ENCODE measurements at places on chromosomes 5 and 9.

DNA sequence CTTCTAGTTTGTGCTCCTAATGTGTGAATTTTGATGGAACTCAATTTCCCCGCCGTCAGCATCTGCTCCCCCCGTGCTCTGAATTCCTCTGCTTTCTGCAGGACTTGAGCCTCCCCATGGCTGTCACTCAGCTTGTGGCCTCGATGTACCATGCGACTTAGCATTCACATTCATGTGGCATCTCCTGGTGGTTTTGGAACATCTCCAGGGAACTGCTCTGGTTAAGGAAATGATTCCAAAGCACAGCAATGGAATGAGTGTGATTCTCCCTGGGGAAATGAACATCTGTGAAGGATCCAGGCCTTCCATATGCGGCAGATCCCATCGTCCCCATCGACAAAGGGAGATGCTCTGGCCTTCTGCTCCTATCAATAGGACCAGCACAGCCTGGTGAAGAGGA, 119.0 kb downstream of the ENTREP1 start:
- DNase-seq = no peak

GRCh38 chr9:99819123-99819855, 2.4 kb upstream of the NR4A3 start:
- peak; percentile 99 for DNase-seq

DNA sequence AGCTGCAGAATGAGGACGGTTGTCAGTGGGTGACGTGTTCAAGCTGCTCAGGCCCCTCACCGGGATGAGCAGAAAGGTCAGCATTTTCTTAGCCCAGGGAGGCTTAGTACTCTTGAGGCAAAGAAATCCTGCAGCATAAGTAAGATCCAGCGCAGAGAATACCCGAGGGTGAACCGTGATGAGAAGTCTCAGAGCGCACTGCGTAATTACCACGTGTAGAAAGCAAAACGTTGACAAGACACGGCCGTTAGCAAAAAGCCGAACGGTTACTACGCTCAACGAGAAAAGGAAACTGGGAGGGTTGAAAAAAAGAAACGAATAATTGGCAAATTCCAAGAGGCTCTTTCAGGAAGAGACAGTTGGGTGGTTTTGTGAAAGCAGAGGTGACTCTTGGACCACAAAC, 104.0 kb downstream of the COL23A1 start:
- no peak for DNase-seq

GRCh38 chr5:36648426-36648825, 42.0 kb downstream of the SLC1A3 start:
- no peak for DNase-seq

DNA sequence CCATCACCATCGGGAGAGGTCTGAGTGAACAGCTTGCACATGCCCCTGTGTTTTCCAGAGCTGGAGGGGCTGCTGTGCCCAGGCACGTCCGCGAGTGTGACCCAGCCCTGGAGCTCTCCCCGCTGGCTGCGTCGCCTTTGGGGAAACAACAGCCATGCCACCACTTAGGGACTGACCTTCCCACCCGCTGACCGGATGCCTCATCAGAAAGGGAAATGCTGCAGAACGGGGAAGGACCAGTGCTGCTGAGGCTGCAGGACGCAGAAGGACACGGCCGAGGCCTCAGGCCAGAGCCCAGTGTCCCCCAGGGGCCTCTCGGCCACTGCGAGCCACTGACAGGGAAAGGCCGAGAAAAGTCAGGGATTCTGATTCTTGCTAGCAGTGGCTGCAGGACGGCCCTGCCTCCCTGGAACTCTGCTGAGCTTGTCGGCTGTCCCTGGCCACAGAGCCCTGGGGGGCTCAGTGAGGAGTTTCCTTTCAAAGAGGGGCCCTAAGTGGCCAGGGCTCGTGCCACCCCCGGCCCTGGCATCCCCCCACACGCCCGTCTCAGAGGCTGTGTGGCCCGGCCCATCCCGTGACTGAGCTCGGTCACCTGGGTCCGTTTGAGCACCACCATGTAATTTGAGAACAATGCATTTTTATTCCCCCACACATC, 130.8 kb downstream of the ZNF354C start:
- DNase-seq = no peak

- no peak for DNase-seq
These were observed 51.0 kb upstream of the FYB1 start for GRCh38 chr5:39270225-39270848.
